ENCODE measurements at places on chromosomes 16 and 17.
A peak's percentile ranks its signal among the peaks of the same experiment; 100 is the strongest.

- DNase-seq, result no peak
Measured at GRCh38 chr16:725463-726187, 618 bp downstream of the CCDC78 start.

DNA sequence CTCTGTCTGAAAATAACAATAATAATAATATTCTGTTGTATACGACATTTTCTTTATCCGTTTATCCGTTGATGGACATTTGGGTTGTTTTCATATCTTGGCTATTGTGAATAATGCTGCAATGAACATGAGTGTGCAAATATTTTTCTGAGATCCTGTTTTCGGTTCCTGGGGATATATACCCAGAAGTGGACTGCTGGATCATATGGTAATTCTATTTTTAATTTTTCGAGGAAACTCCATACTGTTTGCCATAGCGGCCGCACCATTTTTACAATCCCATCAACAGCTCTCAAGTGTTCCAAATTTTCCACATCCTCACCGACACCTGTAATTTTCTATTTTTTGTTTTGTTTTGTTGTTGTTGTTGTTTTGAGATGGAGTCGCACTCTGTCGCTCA, 5.3 kb upstream of the PRSS41 start:
- DNase-seq, result no peak

- no peak for DNase-seq
Measured at GRCh38 chr16:6678586-6678985, 654.1 kb upstream of the RBFOX1 start.

- no peak for DNase-seq
Measured at GRCh38 chr17:82825540-82826124, 14.2 kb downstream of the ZNF750 start.

DNA sequence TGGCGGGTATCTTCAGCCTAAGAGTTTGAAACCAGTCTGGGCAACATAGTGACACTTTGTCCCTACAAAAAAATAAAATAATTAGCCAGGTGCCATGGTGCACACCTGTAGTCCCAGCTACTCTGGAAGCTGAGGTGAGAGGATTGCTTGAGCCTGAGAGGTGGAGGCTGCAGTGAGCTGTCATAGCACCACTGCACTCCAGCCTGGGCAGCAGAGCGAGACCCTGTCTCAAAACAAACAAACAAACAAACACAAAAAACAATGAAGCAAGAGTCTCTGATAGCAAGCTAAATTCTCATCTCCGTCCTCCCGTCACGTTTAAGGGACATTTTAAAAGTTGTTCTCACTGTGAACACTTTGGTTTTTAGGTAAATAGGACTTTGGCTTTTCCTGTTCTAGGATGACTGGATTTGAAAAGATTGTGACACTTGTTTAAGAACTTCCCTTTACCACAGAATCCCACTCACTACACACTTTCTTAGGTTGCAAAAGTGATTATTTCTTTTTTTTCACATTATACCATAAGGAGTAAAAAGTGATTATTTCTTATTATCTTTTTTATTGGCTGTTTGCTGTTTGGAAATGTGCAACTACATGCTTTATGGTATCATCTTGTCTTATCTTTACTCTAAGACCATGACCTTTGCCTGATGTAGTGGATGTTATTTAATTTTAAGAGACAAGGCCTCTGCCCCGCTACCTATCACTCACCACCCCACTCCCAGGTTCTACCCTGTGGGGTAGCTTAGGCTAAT, 4.4 kb upstream of the ERN1 start:
- no peak for DNase-seq

GRCh38 chr17:46986366-46986765, 7.3 kb upstream of the RPRML start:
- no peak for DNase-seq

DNA sequence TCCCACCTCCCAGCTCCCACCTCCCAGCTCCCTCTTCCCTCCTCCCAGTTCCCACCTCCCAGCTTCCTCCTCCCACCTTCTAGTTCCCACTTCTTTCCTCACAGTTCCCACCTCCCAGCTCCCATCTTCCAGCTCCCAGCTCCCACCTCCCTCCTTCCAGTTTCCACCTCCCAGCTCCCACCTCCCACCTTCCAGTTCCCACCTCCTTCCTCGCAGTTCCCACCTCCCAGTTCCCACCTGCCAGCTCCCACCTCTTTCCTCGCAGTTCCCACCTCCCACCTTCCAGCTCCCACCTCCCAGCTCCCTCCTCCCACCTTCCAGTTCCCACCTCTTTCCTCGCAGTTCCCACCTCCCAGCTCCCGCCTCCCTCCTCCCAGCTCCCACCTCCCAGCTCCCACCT, 10.4 kb upstream of the MC1R start:
- no peak for DNase-seq

- DNase-seq, result no peak
Measured at GRCh38 chr16:54519161-54519695, 232.6 kb upstream of the IRX3 start.

DNA sequence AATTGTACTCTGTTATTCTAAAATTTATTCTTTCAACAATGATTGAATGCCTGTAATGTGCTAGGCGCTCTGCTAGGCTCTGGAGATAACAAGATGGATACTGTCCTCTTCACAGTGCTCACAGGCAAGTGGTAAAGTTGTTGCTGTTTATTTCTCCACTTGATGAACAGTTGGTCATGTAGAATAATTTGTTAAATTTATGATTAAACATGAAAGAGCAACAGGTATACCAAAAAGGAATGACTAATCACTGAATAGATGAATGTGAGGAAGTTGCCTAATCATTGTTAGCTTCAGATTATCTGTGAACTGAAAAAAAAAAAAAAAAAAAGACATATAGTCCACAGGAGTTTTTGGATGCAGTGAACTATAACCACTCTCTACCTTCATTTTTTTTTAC, 62.3 kb downstream of the NFATC3 start:
- DNase-seq, result no peak

DNA sequence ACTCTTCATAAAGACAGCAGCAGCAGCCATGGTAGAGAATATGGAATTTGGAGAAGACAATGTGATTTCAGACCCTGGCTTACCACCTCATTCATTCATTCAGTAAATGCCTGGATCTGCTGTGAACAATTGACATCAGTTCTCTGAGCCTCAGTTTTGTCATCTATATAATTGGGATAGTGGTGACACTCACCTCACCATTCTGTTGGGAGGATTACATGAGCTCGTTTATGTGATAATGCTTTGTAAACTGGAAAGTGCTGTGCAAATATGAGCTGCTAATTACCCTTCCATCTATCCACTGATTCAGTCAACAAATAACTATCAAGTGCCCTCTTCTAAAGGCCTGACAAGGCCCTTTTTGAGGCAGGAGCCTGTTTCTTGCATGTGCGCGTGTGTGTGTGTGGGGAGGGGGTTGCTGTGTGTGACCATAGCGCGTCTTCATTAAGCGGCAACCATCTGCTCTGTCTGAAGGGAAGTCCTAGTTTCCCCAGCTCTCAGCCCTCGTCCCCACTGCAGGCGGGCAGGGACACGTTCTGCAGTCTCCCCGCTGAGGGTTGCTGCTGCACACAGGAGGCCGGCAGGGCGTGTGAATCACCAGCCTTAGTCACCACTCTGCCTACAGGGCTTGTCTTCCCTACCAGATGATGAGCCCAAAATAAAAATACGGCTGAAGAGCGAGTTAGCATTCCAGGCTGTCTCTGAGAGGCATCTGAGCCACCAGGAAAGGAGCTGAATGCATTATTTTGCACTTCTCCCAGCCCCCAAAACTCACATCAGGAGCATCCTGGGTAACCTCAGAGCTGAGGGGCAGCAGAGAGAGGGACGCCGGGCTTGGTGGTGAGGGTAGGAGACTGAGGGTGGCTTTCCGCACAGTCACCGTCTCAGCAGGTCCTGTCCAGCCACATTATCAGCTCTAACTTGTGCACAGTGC, 19.9 kb downstream of the ARL4D start:
- peak; percentile 90 for DNase-seq

DNA sequence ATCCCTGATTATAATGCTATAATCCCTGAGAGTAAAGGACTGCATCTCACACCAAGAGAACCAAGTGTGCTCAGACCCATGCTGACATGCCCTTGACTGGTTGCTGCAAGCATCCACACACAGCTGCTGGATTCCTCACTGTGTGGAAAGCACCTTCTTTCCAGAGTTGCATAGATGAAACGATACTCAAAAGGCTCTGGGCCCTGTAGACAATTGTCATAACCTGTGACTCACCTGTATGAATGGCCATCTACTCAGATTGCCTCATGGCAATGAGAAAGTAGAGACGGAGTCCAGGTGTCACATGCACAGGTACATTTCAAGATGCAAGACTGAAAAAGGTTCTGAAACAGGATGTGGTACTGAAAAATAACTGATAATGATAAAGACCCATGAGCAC, 58.1 kb downstream of the MPHOSPH6 start:
- DNase-seq, result no peak

DNA sequence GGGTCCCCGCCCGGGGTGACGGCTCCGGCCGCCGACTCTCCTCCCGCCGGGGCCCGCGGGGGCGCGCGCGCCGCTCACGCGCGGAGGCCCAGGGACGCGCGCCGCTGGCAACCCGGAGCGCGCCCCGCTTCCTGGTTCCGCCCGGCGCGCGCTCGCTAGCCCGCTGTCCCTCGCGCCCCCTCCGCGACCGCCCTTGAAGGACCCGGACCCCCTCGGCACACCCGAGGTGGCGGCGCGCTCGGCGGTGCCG, at the start of gene STAT5B:
Gene STAT5B (minus strand): TSS at position 33 of the 250 bp plus-strand sequence. CDS start 44,264 bp downstream, outside the sequence.
- DNase-seq, result peak; percentile 90

DNA sequence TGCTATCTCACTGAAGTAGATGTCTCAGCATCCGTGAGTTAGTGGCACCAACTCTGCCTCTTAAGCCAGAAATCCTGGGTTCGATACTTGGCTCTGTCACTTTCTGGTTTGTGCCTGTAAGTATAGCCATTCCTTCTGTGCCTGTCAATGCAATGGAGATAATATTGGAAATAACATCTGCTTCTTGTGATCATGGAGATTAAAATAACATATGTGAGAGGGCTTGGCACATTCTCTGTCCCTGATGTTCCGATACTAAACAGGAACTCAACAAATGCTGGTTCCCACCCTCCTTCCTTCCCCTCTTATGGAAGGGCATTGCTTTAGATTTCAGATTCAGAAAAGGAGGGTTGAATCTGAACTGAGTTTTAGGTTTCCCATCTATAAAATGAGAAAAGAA, 39.8 kb downstream of the TBX4 start:
- DNase-seq, result no peak

DNA sequence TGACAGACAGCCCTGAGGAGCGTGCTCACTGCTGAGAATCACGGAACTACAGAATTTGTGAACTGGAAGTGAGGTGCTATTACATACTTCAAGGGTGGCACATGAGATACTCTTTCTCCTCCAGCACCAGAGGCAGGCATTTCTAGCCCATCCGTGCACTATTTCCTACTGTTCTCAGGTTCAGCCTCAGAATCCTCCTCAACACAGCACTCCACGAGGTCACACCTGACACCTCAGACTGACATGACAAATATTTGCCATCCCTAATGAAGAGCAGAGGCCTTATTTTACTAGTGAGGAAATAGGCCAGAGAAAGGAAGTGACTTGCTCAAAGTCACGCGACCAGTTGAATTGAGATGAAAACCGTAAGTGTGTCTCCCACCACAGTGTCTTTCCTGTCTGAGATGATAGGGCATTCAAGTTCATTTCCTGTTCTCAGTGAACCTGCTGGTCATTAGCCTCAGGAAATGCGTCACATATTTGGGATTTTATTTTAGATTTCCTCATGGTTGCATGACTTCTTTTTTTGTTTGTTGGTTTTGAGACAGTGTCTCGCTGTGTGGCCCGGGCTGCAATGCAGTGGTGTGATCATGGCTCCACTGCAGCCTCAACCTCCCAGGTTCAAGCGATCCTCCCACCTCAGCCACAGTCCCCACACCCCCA, 23.6 kb downstream of the SEZ6 start:
- DNase-seq, result no peak

GRCh38 chr16:75105306-75106061, 11.1 kb downstream of the LDHD start:
- no peak for DNase-seq

DNA sequence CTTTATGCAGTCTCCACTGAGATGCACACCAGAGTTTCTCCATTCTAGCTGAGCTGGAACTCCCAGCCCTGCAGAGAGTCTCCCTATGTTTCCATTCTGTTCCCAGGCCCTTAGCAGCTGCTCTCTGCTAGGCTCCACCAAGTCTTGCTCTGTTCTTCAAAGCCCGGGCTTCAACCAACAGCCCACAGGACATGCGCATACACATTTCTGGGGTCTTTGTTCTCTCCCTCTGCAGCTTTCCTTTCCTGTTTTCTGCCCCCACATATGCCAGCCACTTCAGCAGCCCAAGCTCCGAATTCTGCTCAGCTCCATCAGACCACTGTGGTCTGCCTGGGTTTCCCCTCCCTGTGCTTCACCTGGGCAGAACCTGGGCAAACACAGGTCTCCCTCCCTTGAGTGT, 205.9 kb downstream of the CBLN1 start:
- DNase-seq, result no peak

DNA sequence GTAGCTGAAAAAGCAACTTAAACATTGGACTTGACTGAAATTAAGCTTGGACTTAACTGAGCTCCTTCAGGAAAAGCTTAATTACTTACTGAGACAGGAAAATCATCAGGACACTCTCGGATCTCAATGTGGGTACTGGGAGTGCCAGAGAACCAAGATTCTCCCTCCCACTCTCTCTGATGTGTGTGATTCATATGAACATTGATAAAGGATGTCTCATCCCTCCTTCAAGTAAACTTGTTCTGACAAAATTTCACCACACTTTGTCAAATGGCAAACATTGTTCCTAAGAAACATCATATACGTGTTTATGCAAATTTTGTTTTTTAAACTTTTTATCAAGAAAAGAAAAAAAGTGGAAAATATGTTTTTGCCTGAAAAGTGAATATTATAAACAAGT, 4.1 kb upstream of the SLFN5 start:
- DNase-seq, result no peak

- DNase-seq, result no peak
Measured at GRCh38 chr16:15575293-15576049, 67.5 kb downstream of the MARF1 start.

- DNase-seq, result no peak
Measured at GRCh38 chr16:10940501-10941079, 1.7 kb downstream of the DEXI start.

Measured in astrocyte of the hippocampus (primary cell).